MG63 (cell line): ENCODE measurements at places on chromosomes 3 and 15.

DNA sequence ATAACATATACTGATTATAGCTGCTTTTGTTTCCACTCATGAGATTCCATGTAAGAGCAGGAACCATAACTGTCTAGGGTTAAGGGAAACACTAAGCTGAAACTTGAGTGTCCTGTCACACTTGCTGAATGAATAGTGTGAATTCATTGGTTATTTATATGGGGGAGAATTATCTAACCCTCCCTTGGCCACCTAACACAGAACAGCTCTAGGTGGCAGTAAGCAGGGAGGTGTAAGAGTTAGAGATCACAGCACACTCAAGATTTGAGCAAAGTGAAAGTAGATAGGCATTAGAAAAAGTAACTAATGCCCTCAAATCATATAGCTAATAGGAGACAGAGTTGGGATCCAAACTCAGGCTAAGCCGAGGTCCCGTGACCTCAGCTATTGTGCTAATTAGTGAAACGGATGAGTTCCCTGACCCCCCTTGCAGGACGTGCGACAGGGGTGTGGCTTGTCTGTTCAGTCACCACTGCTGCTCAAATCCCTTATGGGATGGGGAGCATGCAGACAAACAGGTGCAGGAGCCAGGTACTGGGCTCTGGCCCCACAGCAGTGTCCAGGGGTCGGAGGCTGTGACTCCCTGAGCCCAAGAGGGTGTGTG is 27.7 kb upstream of the ANO10 start:
- DNase-seq, result no peak

DNA sequence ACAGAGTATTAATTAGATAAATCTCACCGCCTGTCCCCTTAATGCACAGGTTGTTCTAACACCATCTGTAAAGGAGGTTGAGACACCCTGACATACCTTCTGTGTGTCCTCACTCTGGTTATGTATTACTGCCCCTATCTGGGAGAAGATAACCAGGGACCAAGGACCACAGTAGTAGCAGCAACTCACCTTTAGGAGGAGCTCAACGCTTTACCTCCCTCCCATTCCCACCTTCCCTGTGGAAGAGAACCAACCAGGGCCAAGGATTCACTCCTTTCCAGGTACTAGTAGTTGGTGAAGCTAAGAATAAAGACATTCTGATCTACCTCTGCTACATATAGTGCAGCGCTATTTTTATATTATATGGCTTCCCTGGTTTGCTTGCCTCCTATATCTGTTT is 232.6 kb downstream of the MEX3B start:
- DNase-seq, result no peak

DNA sequence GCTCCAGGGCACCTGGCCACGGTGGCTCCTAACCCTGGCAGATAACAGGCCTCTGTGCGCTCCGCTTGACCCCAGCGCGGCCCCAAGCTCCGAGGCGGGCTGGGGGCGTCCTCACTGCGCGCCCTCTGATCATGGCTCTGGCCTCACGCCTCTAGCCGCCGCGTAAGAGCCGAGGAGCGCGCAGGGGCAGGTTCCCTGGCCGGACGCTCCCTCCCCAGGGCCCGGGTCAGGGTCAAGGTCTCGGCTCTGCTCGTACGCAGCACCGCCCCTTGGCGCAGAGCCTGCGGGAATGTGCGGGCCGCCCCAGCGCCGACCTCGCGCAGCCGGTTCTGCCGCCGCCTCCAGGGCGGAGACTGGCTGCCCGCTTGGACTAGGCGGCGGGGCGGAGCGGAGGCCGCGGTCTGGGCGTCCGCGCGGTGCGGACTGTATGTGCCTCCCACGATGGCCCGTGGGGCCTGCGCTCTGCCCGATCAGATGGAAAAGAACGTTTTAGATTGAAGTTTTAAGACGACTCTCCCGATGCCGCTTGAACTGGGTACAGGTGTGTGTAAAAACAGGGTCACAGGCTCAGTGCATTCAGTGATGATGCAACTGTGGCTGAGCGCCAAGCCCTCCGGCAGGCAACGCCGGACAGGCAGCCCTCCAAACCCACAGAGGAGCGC is 40.8 kb downstream of the CHST14 start:
- DNase-seq, result peak; percentile 73

- DNase-seq, result no peak
Measured at GRCh38 chr3:134897391-134898141, 102.5 kb downstream of the EPHB1 start.

DNA sequence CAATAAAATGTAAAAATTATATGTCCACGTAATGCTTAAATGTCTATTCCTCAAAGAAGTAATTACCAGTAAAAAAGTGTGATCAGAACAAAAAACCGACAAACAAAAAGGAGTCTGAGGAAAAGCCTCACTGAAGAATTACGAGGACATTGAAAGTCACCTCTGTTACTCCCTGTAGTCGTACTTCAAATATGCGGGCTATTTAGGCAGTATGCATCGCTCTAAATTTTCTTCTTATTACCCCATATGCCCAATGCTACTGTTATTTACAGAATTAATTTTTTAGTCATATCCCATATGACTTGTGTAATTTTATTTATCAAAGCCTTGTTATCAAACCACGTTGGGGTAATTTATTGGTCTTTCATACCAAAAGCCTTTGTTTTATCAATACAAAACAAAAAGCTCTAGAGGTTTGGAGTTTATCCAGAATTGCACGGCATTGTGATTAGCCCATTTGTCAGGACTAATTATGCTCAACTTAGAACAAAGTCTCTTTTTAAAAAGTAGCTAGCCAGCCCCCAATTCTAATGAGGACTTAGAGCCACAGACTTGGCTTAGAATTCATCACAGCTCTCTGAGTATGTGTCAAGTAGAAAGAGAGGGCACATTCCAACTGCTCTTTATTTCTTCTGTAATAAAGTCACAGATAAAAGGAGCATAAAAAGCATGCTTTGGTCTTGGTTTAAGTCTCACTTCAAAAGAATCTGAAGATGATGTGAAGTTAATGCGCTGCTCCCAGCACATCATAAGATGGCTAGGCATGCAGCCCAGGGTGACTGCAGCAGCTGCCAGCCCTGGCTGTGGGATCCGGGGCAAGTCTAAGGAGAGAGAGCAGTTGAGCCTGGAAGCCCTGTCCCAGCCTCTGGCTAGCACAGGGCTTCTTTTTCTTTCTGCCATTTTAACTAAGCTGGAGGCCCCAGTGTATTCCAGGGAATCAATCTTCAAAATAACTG is 521.0 kb downstream of the GABRG3 start:
- peak; percentile 45 for DNase-seq
